Natural killer cell (primary cell): ENCODE measurements at places on chromosomes 4 and X. TPM values are rescaled to one million over a fixed set of nuclear protein-coding genes. Genes with fewer than 3 reads are reported as not detected.

Gene MAGEA9
- not detected for total RNA-seq

Gene KLF8
- total RNA-seq: 11.9 TPM

DNA sequence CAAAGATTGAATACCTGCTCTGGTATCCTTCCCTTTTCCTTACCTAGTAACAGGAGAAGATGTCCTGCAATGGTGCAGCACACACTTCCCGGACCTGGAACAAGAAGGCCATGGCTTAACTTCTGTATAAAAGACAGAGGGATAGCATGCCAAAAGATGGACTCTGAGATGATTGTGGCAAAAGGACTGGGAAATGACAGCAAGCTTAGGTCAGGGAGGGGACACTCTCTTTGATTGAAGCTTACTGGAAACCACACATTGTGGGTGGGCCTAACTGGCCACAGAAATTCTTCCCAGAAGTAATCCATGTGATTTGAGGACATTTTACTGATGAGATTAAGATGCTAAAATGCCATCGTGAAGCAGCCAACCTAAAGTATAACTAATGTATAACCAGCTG lies 71.0 kb upstream of the OTUD4 start:
- H3K27ac ChIP-seq: no peak overlapping the region
- peaks cover 5% of the 10 kb centered on the region for H3K27me3 ChIP-seq
- H3K4me3 ChIP-seq: no peak overlapping the region
- no peaks in the 10 kb centered on the region for H3K36me3 ChIP-seq
- no peaks in the 10 kb centered on the region for H3K4me1 ChIP-seq
- no peak for DNase-seq

DNA sequence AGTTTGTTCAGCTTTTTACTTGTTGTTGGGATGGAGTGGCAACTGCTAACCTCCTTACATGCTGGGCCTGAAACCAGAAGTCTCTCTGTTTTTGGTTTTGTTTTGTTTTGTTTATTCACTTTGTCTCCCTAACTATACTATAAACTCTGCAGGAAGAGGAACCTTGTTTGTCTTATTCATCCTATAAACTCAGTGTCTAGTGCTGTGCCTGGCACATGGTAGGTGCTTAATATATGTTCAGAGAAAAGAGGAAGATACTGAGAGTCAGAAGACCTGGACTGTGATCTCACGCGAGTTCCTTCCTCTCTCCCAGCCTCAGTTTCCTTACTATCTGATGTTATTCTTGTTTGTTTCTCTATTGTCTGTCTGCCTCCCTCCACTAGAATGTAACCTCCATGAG lies 71.3 kb downstream of the PRPS1 start:
- no peaks in the 10 kb centered on the region for H3K36me3 ChIP-seq
- H3K27ac ChIP-seq: no peak overlapping the region
- no peak overlapping the region for H3K4me3 ChIP-seq

DNA sequence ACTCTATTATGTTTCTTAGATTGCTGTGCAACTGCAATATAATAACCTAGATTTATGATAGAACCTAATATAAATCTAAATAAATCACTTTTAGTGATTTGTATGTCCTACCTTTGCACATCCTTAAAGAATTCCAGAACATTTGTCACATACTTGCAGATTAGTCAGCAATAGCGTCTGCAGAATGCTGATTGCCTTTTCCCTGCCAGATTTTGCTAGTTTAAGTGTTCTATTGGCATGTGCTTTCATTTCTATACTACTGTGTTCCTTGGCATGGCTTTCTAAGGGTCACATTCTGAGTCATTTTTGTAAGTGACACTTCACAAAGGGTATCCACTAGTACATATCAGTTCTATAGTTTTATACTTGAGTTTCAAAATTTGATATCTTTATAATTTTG lies 303.1 kb upstream of the GIMD1 start:
- no peaks in the 10 kb centered on the region for H3K36me3 ChIP-seq
- no peaks in the 10 kb centered on the region for H3K27me3 ChIP-seq
- H3K27ac ChIP-seq: no peak overlapping the region

DNA sequence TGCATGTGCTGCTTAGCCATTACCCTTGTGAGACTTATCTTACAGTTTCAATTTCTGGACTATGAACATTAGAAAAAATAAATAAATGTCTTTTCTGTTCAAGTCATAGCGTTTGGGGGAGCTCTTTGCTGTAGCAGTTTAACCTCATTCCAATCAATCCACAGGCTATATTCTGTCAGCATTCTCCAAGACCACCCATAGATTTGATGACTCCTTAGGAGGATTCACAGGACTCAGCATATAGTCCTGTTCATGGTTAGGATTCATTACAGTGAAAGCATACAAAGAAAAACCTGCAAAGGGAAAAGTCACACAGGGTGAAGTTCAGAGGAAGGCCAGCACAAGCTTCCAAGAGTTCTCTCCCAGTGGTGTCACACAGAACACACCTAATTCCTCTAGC lies 180.5 kb downstream of the ADAMTS3 start:
- no peak overlapping the region for H3K4me3 ChIP-seq
- H3K4me1 ChIP-seq: no peaks in the 10 kb centered on the region
- no peaks in the 10 kb centered on the region for H3K27me3 ChIP-seq
- no peak for DNase-seq
- H3K27ac ChIP-seq: no peak overlapping the region

DNA sequence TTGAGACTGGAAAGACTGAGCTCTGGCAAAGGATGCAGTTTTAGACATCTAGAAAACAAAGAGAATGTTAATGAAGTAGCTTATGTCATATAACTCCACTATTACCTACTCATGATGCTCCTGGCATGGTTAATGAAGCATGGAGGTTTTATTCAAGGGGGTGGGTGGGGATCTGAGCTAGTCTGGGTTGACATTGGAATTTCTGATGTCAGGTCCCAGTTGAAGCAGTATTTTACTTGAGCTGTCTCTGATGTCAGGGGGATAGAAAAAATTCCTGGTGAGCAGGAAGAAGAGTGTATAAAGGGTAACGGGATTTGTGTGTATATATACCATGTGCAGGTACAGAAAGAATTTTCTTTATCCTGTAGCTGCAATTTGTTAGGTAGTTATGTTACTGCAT lies 102.0 kb downstream of the ELOVL6 start:
- no peaks in the 10 kb centered on the region for H3K27me3 ChIP-seq
- H3K4me3 ChIP-seq: no peak overlapping the region
- H3K27ac ChIP-seq: no peak overlapping the region
- DNase-seq: no peak

GRCh38 chrX:68942840-68943239 lies 114.0 kb downstream of the EFNB1 start:
- H3K4me1 ChIP-seq: no peaks in the 10 kb centered on the region
- DNase-seq: no peak
- no peak overlapping the region for H3K4me3 ChIP-seq
- H3K27me3 ChIP-seq: no peaks in the 10 kb centered on the region

GRCh38 chr4:113436360-113436759 lies 325.2 kb downstream of the CAMK2D start:
- DNase-seq: no peak
- H3K4me3 ChIP-seq: no peak overlapping the region
- no peak overlapping the region for H3K27ac ChIP-seq
- H3K4me1 ChIP-seq: no peaks in the 10 kb centered on the region
- H3K27me3 ChIP-seq: no peaks in the 10 kb centered on the region
- H3K36me3 ChIP-seq: no peaks in the 10 kb centered on the region

GRCh38 chr4:101315041-101315440 lies 32.3 kb downstream of the PPP3CA start:
- H3K27ac ChIP-seq: no peak overlapping the region
- H3K27me3 ChIP-seq: no peaks in the 10 kb centered on the region
- DNase-seq: no peak
- no peak overlapping the region for H3K4me3 ChIP-seq

- H3K4me1 ChIP-seq: no peaks in the 10 kb centered on the region
- peaks cover 3% of the 10 kb centered on the region for H3K27me3 ChIP-seq
- no peak overlapping the region for H3K4me3 ChIP-seq
- no peak overlapping the region for H3K27ac ChIP-seq
- no peaks in the 10 kb centered on the region for H3K36me3 ChIP-seq
These were observed 4.3 kb downstream of the NR0B1 start for GRCh38 chrX:30304866-30305265.

GRCh38 chrX:49041744-49042580 lies 1.2 kb downstream of the TFE3 start:
- H3K36me3 ChIP-seq: peaks cover 17% of the 10 kb centered on the region
- peak; percentile 28 for DNase-seq
- H3K27me3 ChIP-seq: no peaks in the 10 kb centered on the region
- H3K4me3 ChIP-seq: peak overlapping the region; percentile 66

Gene CPZ
- total RNA-seq: not detected

Gene LDB2
- total RNA-seq: 13.6 TPM

GRCh38 chr4:184675821-184676492 lies 26.4 kb downstream of the PRIMPOL start:
- no peaks in the 10 kb centered on the region for H3K27me3 ChIP-seq
- H3K4me3 ChIP-seq: no peak overlapping the region
- H3K4me1 ChIP-seq: no peaks in the 10 kb centered on the region
- H3K27ac ChIP-seq: no peak overlapping the region
- DNase-seq: no peak
- peaks cover 23% of the 10 kb centered on the region for H3K36me3 ChIP-seq

- H3K4me3 ChIP-seq: no peak overlapping the region
- H3K27me3 ChIP-seq: no peaks in the 10 kb centered on the region
- H3K27ac ChIP-seq: no peak overlapping the region
- no peaks in the 10 kb centered on the region for H3K4me1 ChIP-seq
- H3K36me3 ChIP-seq: no peaks in the 10 kb centered on the region
- no peak for DNase-seq
These were observed 236.7 kb downstream of the SLITRK2 start for GRCh38 chrX:146054311-146054710.

DNA sequence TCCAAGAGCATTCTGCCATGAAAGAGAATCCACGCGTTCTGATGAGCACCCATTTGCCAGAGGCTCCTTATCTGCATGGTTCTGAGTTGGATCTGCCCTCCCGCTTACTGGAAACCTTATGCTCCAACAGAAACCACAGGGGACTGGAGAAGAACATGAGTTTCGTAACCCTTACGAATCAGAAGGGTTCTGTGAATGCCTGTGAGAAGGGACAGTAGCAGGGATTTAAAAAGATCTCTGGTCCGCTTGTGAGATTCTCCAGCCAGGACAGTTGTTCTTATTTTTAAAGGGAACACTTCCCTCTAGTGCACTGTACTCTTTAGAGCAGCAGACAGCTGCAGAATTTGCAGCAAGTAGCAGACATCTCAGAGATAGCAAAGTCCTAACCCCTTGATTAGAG lies 22.5 kb upstream of the CENPU start:
- no peaks in the 10 kb centered on the region for H3K27me3 ChIP-seq
- peaks cover under 1% of the 10 kb centered on the region for H3K4me1 ChIP-seq
- peaks cover 11% of the 10 kb centered on the region for H3K36me3 ChIP-seq
